ENCODE measurements at places on chromosomes 11 and 22. TPM values are rescaled to one million over a fixed set of nuclear protein-coding genes. Genes with fewer than 3 reads are reported as not detected.

CLTCL1 gene
- total RNA-seq: 3.1 TPM

ZP1 gene
- not detected for total RNA-seq

POLD3 gene
- total RNA-seq: 9.9 TPM

MUC5B gene
- total RNA-seq: not detected

NRIP3 gene
- 0.34 TPM for total RNA-seq

SYCE3 gene
- not detected for total RNA-seq

AP2A2 gene
- total RNA-seq: 37.1 TPM

B3GAT1 gene
- total RNA-seq: not detected

MIOX gene
- not detected for total RNA-seq

OR8K3 gene
- total RNA-seq: not detected

RGL4 gene
- not detected for total RNA-seq

CCDC81 gene
- under 0.01 TPM for total RNA-seq

LINC01488 gene
- under 0.01 TPM for total RNA-seq

PDXP gene
- 4.7 TPM for total RNA-seq

RIMBP3C gene
- 0.17 TPM for total RNA-seq

SLC22A9 gene
- not detected for total RNA-seq

OR52N4 gene
- total RNA-seq: not detected

TSSK2 gene
- total RNA-seq: not detected

CNGA4 gene
- total RNA-seq: not detected

MMP27 gene
- not detected for total RNA-seq

MS4A3 gene
- not detected for total RNA-seq

ACRV1 gene
- total RNA-seq: not detected

TBX10 gene
- not detected for total RNA-seq

CCDC116 gene
- under 0.01 TPM for total RNA-seq

C11orf42 gene
- total RNA-seq: not detected

TMPRSS4 gene
- not detected for total RNA-seq

FOLR3 gene
- total RNA-seq: not detected

OR6T1 gene
- not detected for total RNA-seq
